ENCODE measurements at places on chromosomes 5 and 9.

GRCh38 chr9:12351293-12352044 is 341.7 kb upstream of the TYRP1 start:
- no peak for DNase-seq

DNA sequence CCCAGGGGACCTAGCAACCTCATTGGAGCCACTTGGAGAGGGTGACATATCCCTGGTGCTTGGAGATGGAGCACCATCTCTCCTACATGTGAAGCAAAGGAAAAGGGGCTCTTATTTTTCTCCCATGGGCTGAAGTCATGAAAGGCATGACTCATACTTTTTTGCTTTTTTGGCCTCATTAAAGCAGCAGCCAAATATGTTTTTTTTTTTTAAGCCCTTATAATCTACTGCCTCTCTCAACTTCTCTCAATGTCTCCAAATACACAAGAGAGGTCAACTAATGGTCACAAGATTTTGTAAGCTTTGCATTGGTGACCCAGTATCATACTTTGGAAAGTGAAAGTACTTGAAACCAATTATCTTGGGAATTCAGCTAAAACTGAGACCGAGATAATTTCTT is 1.6 kb upstream of the CFAP90 start:
- DNase-seq = no peak

GRCh38 chr9:37937366-37937765 is 33.4 kb upstream of the SLC25A51 start:
- no peak for DNase-seq

- DNase-seq = no peak
Measured at GRCh38 chr9:136178773-136179075, 26.2 kb downstream of the LHX3 start.

DNA sequence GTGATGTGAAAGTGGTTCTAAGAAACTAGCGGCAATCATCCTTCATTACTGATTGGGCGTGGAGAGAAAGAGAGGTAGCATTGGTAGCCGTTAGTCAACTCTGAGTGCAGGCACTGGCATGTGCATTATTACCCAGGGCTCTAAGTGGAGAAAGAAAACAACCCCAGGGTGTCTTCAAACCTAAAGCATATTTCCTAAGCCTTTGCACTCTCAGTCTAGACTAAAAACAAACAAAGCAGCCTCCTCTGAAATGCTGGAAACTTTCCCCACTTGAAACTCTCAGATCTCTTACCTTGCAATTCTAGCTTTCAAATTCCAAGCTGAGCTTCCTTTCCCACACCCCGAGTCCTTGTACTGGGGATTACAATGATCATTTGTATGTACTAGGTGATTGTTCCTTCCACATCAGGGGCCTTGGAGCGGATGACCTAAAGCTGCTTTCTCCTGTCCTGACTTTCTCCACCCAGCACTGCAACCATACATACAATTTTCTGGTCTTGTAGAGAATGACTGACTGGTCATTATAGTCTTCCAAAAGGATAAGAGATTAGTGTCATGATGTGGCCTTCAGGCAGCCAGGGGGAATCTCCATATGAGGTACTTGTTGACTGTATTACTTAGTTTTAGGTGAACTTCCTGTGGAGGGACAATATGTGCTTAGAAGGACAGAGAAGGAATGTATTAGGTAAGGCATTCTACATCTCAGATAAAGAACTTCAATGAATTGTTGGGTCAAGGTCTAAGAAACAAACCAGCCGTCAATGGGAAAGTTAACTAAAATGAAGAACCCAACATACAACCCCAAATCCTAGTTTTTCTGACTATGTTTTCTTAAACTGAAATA is 98.3 kb upstream of the CDKN2B start:
- no peak for DNase-seq

GRCh38 chr5:2894736-2895135 is 143.3 kb upstream of the IRX2 start:
- DNase-seq = no peak

DNA sequence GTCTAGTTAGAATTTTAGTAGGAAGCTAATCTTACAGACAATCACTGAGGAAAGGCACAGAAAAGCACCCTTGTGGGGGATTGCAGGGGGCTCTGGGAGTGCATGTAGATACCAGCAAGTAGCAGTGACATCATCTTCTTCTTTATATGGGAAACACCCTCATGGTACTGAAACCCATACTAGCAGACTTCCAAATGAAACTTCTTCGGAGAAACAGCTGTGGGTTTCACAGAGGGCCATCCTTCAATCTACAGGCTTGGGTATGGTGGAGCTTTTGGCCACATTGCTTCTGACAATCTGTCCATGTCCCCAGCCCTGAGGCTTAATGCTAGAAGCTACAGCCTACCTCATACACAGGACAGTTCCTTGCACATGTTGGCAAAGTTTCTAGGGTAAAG is 165.2 kb upstream of the NFIB start:
- no peak for DNase-seq

- no peak for DNase-seq
Measured at GRCh38 chr5:82396871-82397514, 118.8 kb upstream of the RPS23 start.

DNA sequence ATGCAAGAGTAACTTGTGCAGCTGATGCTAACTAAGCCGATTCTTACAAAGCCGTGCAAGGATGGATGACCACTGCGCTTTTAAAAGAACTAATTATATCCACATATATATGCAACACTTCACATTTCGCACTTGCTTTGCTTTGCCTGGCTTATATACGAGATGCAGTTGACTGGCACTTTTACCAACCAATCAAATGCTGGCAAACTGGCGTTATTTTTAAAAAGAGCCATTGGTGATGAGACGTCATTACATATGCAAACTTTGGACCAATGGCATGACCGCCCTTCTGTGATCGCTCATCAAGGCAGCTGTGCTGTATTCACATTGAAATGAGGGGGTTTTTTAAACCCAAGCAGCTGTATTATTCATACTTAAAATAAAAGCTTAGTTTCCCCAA is 1147.7 kb upstream of the WWC1 start:
- no peak for DNase-seq

DNA sequence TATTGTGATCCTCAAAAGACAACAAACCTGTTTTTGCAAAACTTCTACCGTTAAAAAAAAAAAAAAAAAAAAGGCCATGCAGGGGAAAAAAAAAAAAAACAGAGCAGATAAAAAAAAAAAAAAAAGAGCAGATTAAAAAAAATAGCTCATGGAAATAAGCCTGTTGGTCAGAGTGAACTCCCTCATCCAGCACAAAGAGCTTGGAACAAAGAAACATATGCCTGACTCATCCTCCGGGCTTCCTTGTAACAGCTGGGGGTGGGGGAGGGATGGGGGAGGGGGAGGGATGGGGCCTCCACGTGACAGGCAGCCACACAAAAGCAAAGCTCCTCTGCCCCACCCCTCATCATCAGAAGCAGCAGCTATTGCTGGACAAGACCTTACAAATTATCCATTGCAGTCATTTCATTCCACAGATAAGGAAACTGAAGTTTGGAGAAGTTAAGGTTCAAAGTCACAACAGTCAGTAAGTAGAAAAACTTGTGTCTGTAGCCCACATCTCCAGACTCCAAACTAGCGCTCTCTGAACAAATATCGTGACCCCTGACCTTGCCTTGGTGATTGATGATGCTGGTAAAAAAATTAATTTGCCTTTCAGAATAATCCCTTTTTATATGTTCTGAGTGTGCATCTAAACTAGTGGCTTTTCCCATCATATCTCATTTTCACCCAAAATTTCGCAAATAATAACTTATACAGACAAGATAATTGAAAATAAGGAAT is 38.9 kb downstream of the SLC35D2 start:
- no peak for DNase-seq

- no peak for DNase-seq
Measured at GRCh38 chr9:19224563-19224962, 5.9 kb upstream of the DENND4C start.

- no peak for DNase-seq
Measured at GRCh38 chr9:106920701-106921283, 57.8 kb downstream of the ZNF462 start.

GRCh38 chr9:764105-764524 is 77.4 kb upstream of the DMRT1 start:
- DNase-seq = no peak

DNA sequence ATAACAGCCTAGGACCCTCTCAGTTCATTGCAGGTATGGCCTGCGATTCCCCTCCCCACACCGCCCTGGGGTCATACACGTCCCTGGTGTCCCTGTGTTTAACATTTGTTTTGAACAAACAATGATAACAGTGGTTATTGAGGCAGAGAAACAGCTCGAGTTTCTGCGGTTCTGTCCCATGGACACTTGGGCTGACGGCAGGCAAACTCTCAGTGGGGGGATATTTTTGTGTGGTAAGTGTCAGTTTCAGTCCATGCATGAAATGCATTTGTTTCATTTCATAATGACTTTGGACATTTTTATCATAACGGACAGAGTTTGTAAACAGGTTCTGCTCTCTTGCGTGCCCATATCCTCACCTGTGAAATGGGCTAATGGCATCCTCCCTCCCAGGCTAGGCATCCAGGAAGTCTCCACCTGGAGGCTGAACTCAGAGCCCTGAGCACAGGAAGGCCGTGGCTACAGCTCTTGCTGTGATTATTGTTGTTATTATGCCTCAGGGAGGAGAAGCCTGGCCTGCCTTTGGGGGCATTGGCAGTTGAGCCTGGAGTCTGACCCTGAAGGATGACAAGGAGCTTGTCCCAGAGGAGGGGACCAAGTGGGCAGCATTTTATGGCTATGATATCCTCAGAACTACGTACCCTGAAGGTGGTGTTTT is 190.9 kb downstream of the GADD45G start:
- no peak for DNase-seq

GRCh38 chr5:322942-323879 is 1.7 kb downstream of the AHRR start:
- DNase-seq = no peak

- DNase-seq = peak; percentile 26
Measured at GRCh38 chr5:18393565-18394442, 759.5 kb downstream of the TAF11L14 start.

- no peak for DNase-seq
Measured at GRCh38 chr5:145385276-145385675, 449.9 kb downstream of the PRELID2 start.

DNA sequence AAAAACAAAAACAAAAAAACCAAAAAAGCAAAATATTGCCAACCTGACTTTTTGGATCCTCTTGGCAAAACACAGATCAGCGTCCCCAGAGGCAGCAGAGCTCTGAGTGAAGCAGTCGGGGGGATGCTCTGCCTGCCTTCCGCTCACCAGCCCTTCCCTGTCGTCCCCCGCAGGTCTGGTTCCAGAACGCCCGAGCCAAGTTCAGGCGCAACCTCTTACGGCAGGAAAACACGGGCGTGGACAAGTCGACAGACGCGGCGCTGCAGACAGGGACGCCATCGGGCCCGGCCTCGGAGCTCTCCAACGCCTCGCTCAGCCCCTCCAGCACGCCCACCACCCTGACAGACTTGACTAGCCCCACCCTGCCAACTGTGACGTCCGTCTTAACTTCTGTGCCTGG is 20.7 kb downstream of the LHX2 start:
- DNase-seq = no peak

GRCh38 chr9:99895510-99895909 is 10.9 kb upstream of the STX17 start:
- no peak for DNase-seq

GRCh38 chr5:4640795-4641194 is 499.3 kb upstream of the ADAMTS16 start:
- no peak for DNase-seq

DNA sequence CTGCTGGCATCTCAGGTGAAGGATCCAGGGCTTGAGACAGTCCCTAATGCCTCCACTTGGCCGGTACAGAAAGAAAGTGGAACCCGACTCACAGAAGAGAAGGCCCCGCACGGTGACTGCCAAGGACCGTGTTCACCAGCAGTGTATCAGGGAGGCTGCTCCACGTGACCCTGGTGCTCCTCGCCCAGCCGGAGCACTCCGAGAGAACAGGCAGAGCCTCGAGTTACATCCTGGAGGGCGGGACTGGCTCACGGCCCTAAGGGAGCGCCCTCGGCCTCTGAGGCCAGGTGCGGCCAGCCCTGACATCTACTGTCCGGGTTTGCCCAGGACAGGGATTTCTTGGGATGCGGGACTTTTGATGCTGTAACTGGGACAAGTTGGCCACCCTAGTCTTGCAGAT is 104.0 kb upstream of the SARDH start:
- DNase-seq = no peak

DNA sequence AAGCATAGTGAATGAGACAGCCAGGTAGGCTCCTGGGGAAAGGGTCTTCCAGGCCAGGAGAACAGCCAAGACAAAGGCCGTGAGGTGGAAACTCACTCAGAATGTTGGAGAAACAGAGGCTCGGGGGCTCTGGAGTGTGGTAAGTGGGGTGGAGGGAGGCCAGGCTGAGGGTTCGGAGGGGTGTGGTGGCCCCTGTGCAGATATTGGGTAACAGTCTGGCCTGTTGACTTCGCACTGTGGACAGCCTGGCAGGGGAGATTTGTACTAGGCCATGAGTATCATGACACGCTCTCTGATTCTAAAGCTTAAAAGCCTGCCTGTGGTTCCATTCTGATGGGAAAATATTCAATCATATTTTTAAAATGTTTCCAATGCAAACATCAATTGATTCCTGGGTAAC is 239.3 kb downstream of the GADD45G start:
- no peak for DNase-seq

DNA sequence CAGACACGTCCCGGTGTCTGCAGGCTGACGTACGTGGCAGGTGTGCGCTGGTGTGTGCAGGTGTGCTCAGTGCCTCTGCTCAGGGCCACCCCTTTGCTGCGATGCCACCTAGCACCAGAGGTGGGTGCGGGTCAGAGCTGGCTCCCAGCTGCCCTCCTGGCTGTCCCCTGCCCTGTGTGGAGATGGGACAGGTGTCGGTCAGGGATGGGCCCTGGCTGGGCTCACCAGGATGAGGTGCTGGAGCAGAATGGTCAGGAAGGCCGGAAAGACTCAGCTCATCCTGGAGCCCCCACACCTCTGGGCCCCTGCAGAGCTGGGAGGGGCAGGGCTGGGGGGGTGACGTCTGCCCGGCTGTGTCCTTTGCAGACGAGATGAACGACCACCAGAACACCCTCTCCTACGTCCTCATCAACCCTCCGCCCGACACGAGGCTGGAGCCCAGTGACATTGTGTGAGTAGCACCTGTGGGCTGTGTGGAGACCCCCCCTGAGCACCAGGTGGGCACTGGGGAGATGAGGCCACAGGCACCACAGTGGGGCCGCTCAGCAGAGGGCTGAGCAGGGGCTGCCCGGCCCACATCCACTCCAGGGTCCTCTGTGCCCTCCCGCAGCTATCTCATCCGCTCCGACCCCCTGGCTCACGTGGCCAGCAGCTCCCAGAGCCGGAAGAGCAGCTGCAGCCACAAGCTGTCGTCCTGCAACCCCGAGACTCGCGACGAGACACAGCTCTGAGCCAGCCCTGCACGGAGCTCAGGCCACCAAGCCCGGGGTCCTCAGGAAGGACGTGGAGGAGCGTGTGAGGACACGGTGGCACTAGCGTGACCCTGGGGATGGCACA is 89.7 kb downstream of the KCNT1 start:
- DNase-seq = no peak

GRCh38 chr5:106858616-106859015 is 812.1 kb downstream of the EFNA5 start:
- DNase-seq = no peak
